ENCODE measurements at places on chromosomes 7 and 10.

DNA sequence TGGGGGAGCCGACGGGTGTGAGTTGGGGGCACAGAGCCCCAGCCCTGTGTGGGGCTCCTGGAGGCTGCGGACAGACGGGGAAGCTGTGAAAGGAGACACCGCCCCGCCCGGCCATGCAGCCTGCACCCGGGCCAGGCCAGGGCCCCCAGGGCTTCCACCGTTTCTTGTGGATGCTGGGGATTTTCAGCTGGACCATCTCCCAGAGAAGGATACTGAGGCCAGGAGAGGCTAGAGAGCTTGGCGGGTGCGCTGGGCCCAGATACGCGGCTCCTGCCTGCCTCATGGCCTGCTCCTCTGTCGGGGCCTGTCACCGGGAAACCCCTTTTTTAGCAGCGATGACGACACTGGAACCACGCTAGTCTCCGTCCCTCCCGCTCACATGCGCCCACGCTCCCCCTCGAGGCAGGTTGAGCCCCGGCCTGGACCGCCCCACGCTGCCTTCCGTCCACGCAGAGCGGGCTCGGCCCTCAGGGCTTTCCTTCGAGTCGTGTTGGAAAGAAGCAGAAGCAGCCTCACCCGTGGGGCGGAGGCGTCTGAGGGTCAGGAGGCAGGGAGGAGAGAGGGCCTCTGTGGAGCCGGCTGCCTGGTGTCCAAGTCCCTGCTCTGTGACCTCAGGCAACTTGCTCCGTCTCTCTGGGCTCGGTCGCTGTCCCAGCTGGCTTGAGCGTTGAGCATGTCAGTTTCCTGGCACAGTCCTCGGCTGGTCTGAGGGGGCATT lies 11.7 kb downstream of the TMEM184A start:
- DNase-seq = no peak

DNA sequence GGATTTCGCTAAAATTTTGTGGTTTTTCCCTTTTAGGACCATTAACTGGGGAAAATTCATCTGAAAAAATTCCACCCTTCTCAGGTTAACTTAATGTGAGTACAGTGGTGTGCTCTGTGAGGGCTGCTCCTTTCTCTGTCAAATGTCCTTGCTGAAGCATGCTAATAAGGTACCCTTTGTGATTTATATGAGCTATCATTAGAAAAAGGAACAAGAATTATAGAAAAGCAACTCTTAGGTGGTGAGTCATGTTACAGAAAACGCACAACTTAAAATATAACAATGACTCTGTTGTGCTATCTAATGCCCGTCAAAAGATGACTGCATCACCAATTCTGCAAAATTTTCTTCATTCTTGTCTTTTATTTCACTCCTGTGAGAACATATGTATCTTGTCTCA lies 162.0 kb upstream of the MAGI2 start:
- no peak for DNase-seq

DNA sequence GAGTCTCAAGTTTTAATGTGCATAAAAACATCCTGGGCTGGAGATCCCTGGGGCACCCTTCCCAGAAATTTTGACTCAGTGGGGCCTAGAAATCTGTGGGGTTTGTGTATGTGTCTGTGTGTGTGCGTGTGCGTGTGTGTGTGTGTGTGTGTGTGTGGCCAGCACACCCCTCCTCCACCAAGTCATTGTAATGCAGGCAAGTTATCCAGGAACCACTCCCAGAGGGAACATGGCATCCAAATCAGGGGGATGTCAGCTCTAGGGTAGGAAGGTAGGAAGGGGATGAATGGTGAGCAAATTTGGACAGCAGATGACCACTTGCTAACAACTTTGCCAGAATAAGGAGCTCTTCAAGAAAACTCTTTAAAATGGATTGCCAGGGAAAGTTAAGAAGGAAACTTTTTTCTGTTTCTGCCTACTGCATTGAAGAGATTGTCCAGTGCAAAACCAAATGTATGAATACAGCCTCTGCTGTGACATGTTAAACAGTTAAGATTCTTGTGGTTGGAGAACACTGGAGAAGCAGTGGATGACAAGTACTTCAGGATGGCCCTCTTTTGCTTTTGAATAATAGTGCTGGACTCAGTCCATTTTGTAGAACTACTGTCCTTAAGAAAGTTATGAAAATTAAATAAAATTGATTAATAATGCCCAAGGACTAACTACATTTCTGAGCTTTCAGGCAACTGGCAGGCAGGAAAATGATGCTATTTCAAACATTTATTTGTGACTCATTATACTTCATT lies 12.3 kb downstream of the STAMBPL1 start:
- DNase-seq = no peak

DNA sequence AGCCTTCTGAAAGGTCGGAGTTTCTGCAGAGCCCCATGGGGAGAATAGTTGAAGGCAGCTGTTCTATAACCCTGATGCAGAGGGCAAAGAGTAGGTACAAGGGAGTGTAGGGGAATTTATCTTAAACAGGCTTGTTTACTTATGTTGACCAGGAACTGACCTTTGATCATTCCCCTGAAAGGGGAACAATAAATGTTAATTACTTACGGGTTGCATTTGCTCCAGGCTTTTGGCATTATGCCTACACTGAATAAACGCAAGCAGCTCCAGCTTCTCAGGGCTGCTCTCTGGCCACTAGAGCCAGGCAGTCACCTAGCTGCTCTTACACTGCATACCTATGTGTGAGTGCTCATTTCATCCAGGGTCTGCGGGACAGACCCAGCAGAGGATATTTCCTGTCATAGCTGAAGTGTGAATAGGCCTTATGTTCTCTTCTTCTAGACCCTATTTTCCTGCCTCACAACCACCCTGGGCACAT lies 26.9 kb upstream of the ABCA13 start:
- DNase-seq = no peak

GRCh38 chr7:51802718-51803117 lies 486.1 kb upstream of the COBL start:
- DNase-seq = no peak

DNA sequence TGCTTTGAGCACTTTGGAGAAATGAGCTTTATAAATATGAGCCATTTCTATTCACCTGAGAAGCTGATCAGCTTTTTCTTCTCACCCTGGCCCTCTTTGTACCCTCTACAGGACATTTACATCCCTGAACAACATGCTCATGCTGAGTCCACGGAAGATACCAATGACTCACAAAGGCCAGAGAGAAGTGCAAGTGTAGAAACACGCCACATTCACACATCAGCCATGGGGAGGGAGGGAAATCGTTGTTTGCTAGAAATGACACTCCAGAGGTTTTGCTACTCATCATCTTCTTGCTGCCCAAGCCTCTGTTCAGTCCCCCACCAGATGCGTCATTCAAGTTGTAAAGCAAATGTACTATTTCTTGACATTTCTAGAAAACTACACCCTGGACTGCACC lies 2.8 kb upstream of the UCN3 start:
- no peak for DNase-seq

GRCh38 chr10:42638821-42639270 lies 476 bp upstream of the ZNF33B start:
- no peak for DNase-seq

GRCh38 chr7:83532219-83532618 lies 116.7 kb downstream of the SEMA3E start:
- no peak for DNase-seq

- no peak for DNase-seq
Observed at GRCh38 chr7:36600869-36601530, 123.3 kb downstream of the AOAH start.

DNA sequence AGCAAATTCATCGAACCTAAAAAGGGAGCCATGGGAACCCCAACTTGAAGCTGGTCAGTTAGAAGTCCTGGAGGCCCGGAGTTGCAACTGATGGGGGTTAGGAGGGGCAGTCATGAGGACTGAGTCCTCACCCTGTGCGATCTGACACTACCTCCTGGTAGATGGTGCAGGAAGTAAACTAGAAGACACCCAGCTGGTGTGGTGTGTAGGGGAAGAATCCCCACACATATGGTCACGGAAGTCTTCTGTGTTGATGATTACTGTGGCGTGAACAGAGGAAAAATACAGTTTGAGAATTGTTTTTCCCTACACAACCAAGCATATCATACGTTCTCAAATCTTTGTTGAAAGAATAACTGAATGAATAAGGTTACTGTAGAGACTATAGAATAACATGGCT lies 164.6 kb upstream of the KCTD7 start:
- DNase-seq = no peak

Data from NCI-H1105 (cell line).